ENCODE measurements at places on chromosomes 1 and 21.

GRCh38 chr1:219402925-219403324, 210.0 kb downstream of the ZC3H11B start:
- no peak for DNase-seq

GRCh38 chr1:93442008-93442666, 5.8 kb upstream of the FNBP1L start:
- DNase-seq: no peak

- no peak for DNase-seq
These were observed 51.5 kb downstream of the NAV1 start for GRCh38 chr1:201590474-201590873.

DNA sequence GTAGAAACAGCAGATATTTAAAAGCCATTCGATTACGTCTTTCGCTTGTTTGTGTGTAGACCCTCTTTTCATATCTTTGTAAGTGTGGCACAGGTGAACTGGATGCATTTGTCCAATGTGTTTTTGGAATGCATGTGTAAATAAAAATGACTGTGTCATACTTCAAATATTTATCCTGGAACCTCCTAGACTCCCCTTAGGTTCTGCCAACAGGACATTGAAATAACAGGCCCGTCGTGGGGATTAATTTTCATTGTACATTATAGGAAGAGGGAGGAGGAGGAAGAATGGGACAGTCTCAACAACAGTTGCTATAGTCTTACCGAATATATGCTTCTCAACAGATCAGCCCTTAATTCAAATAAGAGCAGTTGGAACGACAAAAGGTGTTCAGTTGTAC, 95.8 kb downstream of the PRKAB2 start:
- no peak for DNase-seq

- DNase-seq: no peak
These were observed 78.6 kb upstream of the RGS2 start for GRCh38 chr1:192730198-192730597.

DNA sequence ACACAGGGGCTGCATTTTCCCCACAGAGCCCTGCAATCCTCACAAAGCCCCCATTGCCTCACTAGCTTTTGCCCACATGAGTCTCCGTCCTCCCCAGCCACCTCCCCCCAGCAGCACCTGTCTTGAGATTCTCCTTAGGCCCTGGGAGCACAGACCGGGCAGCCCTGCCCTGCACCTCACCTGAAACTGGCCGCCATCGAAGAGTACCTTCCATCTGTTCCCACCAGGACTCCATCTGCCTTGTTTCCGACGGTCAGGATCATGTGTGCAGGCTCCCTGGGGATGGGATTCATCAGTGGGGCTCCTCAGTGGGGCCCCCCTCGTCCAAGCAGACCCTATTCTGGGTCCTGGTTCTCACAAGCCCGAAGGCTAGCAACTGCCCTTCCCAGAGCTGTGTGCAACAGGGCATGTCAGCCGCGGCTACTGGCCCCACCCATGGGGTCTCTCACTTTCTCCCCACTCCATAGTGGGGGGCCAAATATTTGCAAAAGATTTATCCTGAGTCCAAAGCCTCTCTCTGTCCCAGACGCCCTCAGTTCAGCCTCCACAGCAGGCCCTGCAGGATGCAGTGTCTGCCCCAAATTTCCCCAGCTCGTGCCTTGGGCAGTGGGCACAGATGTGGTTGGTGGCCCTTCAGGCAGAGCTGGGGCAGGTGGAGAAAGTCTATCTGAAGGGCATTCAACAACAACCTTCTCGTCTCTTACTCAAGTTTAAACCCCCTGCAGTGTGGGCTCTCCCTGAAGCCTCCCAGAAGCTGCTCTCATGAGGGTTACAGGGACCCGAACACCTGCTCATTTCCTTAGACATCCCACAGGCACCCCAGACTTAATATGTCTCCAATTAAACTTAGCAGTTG, 4.8 kb downstream of the PDZK1IP1 start:
- no peak for DNase-seq

DNA sequence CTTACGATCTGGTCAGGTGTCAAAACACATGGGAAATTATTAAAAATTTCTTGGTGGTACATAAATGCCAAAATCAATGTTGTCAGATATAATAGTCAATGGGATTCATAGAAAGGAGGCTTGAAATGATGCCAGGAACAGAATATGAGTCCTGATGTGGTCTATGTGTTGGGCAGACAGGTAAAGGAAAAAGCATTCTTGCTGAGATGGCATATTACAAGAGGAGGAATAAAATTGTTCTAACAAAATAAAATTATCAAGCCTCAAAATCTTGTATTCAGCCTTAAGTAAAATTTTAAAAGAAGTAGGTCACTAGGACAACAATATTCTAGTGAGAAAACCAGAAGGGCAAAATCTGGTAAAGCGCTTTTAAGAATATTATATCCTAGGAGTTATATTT, 30.9 kb upstream of the EDEM3 start:
- DNase-seq: no peak

GRCh38 chr1:229171934-229172333, 99.0 kb upstream of the RAB4A start:
- DNase-seq: peak; percentile 58

- DNase-seq: no peak
These were observed 408.1 kb upstream of the USP24 start for GRCh38 chr1:55623311-55623710.

DNA sequence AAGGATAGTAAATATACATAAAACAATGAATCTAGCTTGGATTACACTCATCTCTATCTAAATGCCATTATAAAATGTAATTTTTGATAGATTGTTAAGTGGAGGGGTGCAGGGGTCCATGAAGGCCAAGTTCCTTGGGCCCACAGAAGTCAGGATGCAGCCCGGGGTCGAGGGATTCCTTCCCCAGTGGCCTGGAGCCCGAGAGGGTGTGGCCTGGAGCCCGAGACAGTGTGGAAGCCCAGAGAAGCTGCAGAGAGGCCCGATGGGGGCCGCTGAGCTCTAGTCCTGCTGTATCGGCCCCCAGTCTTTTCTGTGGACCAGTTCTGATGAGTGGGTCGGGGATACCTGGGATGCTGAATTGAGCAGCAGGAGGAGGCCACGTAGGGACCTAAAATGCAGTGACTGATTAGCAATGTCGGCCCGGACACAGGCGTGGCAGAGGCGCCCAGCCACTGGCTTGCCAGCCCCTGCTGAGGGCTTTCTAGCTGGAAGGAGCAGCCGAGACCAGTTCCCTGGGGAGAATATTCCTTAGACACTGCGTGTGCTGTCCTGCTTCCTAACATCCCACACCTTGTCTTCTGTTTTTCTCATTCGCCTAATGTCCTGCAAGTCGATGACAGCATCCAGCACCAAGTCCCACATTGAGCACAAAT, 38.9 kb downstream of the UMODL1 start:
- no peak for DNase-seq

DNA sequence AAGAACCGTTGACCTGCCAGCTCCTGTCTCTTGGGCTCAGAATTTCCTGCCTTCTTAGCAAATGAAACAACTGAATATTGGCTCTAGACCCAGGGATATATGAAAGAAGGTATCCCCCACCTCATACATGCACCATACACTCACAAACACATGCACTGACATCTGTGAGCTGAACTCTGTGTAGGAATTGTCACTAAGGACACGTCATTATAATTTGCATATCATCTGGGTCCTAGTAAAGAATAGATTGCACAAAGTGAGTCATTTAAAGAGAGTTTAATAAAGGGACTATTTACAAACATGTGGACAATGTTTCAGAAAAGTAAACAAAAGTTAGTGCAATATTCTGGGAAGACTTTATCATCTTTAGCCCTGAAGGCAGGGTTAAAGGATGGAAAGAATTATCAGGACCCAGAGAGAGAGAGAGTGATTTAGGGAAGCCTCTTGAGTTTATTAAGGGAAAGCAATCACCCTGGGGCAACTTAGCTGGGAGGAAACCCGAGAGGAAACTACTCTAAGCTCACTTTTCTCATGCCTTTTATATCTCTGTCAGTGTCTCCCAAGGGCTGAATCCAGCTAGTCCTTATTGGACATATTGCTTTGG, 74.1 kb upstream of the PLA2G4A start:
- no peak for DNase-seq

- DNase-seq: no peak
These were observed 242.4 kb upstream of the RAB4A start for GRCh38 chr1:229028544-229028943.

- DNase-seq: no peak
These were observed 178.6 kb downstream of the PRDM16 start for GRCh38 chr1:3247521-3248121.

- DNase-seq: no peak
These were observed 13.5 kb downstream of the PSRC1 start for GRCh38 chr1:109269212-109269980.

- DNase-seq: no peak
These were observed 13.0 kb downstream of the CAPN8 start for GRCh38 chr1:223652436-223652941.

- DNase-seq: no peak
These were observed 4.4 kb downstream of the FOXD3 start for GRCh38 chr1:63326473-63327380.

DNA sequence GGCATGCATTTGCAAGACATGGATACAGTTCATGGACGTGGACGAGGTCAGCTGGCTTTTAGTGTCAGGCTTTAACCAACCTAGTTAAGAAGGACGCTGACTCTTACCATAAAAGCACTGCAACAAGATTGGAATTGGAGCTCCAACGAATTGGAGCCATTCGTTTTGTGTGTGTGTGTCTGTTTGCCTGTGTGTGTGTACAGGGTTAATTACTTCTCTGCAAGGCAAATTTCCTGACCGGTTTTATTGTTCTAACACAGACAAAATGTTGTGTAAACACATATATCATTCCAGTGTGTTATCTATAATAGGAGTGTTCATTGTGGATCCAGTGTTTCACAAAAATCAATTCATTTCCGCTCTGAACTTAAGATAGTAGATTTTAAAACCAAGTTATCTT, 7.9 kb downstream of the ITSN1 start:
- no peak for DNase-seq

DNA sequence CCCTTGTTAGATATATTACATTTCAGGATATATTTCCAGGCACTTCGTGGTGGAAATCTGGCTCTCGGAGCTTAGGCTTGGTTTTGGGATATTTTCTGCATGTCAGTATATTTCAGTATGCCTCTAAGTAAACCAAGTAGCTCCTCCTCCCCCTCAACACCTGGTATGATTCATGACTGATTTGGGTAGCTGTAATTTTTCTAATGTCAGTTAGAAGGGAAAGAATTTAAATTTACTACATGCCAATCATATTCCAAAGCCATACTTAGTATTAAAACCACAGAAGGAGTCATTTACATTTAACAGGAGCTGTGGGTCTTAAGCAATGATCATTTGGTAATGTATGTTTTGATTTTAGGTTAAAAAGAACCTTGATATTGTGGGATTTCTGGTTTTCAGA, 40.6 kb downstream of the ST6GALNAC3 start:
- DNase-seq: no peak

DNA sequence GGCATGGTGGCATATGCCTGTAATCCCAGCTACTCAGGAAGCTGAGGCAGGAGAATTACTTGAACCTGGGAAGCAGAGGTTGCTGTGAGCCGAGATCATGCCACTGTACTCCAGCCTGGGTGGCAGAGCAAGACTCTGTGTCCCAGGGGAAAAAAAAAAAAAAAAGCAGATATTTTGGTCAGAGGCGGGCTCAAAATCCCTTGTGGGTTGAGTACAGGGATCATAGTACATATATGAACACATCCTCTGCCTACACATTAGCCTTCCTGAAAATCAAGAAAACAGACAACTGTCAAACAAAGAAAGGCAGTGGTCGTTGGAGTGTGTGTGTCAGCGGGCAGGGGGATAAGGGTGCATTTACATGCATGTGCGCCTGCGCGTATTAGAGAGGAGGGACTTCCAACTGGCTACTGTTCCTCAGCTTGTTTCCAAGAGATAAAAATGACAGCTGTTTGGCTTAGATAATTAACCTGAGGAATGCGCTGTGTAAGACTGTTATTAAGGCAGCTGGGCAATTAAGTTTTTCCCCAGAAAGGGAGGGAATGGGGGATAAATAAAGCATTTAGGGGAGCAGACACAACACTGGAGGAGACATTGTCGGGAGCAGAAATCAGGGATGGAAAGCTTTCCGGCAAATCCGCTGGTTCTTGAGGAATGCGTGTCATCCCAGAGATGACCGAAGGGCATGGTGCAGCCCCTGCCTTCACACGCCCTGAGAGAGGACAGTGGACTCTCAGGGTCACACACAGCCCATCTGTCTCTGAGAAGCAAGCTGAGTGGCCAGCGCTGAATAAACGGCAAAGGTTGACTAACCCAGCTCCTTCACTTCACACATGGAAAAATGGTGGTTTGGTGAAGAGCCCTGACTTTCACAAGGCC, 6.4 kb downstream of the LAMB3 start:
- no peak for DNase-seq

DNA sequence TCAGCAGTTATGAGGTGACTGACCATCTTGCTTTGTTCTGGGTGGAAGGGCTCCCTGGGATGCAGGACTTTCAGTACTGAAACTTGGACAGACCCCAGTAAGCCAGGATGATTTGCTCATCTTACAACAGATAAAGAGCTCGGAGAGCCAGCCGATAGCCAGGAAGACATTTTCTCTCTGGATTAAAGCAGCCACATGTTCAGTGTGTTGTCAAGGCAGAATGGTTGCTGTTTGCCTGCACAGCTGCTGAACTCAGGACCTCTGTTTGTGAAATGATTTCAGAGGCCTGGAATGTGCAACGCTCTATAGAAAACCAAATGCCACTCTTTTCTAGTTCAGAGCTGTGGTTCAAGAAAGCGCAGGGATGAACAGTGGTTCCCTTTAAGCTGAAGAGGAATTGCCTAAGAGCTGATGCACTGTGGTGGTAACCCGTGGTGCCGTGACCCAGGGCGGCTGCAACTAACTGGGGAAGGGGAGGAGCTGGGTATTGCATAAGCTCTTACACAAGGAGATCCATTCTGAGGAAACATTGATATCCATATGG, 40.7 kb downstream of the CASQ2 start:
- no peak for DNase-seq

GRCh38 chr21:19540287-19540686, 1136.7 kb upstream of the TMPRSS15 start:
- DNase-seq: no peak

DNA sequence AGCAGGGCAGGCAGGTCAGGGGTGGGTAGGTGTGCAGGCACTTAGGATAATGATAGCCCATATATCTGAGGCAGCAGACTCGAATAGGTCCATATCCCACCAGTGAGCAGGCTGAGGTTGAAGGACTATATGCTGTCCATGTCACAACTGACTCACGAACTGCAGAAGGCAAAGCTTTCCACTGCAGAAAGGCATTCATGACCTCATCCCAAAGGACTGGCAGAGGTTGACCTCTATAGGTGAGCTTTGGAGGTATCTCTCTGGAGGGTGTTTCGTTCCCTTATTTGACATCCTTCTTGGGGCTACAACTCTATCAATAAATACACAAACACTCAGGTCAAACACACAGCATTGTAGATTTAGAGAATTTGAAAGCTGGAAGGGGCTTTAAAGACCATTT, 42.8 kb upstream of the MARK1 start:
- DNase-seq: no peak

GRCh38 chr1:220579317-220579716, 51.4 kb downstream of the MARK1 start:
- DNase-seq: no peak

DNA sequence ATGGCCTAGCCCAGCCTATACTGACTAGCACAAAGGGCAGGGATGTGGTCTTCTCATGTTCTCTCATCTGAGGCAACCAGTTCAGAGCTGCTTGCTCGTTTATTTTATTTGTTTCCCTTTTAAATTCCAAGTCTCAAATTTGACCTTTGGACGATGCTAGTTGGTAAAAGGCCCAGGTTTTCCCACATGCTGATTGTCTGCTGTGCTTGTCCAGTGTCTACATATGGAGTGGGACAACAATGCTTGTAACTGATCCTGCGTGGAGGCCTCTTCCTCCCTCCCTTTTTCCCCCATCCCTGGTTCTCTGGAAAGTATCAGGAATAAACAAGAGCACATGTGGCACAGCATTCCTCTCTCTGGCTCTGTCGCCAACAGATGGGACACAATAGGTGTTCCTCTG, 34.0 kb upstream of the BEND5 start:
- no peak for DNase-seq
